Activated CD8-positive, alpha-beta memory T cell treated with anti-CD3 and anti-CD28 coated beads for 1 hour (primary cell): ENCODE measurements at places on chromosomes 4 and X.

DNA sequence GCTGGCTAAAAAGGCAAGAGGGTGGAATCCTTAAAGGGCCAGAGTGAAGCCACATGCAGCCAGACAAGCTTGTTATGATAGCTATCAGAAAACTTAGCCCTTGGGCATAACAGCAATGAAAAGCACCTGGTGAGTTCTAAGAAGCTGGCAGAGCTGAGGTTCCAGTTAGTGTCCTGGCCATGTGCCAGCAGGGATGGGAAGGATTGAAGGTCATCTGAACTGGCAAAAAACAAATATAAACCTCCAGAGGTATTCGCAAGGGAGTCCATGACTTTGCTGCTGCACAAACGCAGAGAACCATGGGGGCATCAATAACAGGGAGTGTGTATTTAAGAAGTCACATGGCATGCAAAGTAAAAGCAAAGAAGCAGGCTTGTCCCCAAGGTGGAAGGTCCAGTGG, 208.9 kb downstream of the FAM47A start:
- DNase-seq = no peak

- no peak for DNase-seq
Observed at GRCh38 chr4:174375422-174375821, 91.7 kb downstream of the CEP44 start.

DNA sequence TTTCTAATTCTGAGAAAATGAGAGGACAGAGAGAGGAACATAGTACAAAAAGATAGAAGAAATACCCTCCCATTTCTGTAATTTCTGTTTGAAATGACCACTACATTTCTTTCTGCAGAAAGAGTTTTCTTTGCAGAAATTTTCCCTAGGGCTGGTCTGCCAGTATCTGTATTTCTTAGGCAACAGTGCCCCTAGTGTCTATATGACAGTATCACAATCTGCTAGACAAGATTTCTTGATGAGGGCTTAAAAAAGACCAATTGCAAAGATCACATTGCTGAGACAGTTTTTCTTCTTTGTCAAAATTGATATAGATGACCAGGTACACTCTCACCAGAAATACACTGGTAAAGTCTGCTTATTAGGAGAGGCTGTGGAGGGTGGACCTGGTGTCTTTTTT, 81.0 kb upstream of the ZDHHC15 start:
- DNase-seq = no peak

GRCh38 chr4:47349326-47349725, 114.2 kb downstream of the COMMD8 start:
- DNase-seq = no peak

DNA sequence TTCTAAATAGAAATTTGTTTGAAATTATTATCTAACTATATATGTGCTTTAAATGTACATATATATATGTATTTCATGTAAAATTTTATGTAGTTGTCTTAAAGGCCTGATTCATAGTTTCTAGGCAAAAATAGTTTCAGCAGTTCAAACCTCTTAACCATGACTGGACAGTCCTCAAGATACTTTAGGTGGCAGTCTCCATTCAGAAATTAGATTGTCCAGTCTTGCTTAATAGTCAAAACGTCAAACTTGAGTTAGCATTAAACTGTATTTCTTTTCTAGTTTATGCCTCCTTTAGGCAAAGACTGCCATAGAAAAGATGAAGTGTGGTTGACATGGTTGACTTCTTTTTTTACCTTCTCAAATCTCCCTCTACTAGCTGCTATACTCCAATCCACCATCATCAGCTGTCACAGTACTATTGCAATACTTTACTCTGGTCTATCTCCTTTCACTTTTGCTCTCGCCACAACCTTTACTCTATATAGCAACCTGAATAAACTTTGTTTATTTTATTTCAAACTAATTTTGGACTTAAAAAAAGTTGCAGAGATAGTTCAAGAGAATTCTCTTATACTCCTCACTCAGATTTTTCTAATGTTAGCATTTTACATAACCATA, 395.6 kb upstream of the DIPK2B start:
- DNase-seq = no peak

- no peak for DNase-seq
Observed at GRCh38 chrX:153992180-153992579, 19.6 kb downstream of the TMEM187 start.

DNA sequence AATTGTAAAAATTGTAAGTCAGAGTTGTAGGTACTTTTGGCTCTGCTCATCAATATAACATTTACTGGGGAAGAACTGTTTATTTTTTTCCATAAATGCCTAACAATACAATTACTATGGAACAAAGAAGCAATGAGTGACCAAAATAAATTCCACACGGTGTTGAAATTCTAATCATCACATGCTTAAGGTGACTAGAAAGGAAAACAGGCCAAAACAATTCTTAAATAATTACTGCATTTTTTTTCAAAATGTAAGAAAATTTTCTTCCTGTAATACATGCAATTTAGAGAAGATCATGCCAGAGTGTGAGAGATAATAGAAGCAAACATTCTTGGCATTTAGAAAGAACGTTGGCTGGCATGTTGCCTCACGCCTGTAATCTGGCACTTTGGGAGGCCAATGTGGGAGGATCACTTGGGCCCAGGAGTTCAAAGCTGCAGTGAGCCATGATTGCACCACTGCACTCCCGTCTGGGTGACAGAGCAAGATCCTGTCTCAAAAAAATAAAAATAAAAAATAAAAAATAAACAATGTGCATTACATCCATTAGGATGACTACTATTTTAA, 22.5 kb downstream of the C4orf46 start:
- DNase-seq = no peak

DNA sequence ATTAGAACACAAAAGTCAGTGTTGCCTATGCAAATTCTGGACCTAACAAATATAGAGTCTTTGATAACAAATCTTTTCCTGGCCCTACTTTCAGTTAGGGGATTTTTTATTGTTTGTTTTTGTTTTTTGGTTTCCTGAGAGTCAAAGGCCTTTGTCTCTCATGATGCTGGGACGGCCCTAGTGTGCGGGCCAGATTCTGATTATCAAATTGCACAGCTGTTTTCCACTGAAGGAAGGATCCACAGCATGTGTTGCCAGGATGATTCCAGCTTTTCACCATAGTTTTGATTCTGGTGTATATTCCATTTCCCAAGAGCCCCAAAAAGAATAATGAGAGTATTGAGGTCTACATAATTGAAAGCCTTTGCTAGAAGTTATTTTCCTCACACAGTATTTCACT, 248.2 kb downstream of the CAMK2D start:
- no peak for DNase-seq

- no peak for DNase-seq
Observed at GRCh38 chr4:182369211-182369610, 126.0 kb downstream of the TENM3 start.

DNA sequence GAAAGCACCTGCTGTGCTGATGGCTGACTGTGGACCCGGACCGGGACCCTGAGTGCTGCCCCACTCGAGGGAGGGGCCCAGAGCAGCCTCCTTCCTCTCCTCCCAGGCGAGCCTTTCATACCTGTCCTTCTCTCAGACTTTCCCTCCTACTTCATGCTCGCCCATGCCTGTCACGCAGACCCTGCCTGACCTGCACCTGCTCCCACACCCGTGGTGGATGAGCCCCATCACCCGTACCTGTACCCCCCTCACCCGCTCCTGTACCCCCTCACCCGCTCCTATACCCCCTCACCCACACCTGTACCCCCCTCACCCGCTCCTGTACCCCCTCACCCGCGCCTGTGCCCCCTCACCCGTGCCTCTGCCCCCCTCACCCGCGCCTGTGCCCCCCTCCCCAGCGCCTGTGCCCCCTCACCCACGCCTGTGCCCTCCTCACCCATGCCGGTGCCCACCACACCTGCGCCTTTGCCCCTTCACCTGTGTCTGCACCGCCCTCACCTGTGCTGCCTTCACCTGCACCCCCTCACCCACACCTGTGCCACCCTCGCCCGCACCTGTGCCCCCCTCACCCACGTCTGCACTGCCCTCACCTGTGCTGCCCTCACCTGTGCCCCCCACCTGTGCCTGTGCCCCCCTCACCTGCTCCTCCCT, 5.8 kb downstream of the MAEA start:
- no peak for DNase-seq

DNA sequence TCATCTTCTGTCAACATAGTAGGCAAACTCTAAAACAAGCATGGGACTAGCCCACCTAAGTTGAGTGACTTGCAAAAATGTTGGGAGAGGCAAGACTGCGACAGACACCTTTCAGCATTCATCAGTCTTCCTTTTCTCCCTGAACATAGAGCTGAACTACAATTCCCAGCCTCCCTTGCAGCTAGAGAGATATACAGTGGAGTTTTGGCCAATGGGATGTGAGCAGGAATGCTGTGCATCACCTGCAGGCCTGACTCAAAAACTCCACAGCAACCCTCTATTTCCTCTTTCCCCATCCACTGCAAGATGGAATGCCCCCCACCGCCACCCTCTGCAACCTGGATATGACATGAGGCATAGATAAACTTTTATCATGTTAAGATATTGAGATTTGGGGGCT, 66.5 kb downstream of the PDHA1 start:
- no peak for DNase-seq

DNA sequence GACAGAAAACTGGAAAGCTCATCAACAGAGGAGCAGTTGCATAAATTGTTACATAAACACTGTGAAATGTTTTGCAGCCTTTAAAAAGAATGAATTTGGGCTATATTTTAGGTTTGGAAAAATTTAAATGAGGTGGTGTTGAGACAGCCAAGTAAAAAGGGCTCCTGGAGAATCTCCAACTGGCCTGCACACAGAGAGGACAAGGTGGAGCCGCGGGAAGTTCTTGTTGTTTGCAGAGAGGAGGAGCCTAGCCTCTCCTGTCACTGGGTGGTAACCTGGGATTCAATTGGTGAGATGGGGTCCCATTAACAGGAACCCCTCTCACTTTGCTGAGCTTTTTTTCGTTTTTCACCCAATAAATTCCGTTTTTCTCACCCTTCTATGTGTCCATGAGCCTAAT, 13.4 kb downstream of the GIMD1 start:
- no peak for DNase-seq
